RWPE1 (cell line): ENCODE measurements at places on chromosomes 3 and 15.

DNA sequence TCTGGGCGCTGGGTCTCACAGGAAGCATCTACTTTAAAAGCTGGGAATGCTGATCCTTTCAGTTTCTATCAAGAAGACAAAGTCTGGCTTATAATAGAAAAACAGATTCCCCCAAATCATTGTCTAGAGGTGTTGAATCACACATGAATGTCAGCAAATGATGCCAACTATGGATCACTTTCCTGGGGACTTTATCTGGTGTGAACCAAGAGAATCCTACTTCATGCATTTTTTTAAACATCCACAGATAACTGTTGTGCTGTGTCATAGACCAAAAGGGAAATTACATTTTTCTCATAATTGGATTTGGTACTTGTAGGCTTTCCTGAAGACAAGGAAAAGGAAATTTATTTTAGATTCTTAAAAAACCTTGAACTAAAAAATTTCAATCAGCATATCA lies 132.7 kb downstream of the CD47 start:
- no peak for DNase-seq

DNA sequence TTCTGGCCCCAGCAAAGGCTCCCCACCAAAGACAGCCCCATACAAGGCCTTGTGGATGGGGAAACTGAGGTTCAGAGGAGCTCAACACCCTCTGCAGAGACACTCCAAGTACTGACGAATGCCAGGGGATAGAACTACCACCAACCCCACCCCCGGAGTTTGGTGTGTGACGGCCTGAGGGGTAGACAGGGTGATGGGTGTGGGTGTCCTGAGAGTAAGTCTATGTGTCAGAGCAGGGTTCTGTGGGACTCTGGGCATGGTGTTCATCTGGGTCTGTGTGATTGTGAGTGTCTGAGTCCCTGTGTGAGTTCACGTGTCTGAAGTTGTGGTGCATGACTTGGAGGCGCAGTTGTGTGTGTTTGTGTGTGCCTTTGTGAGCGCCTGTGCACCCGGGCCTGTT lies 7.4 kb downstream of the PTH1R start:
- DNase-seq: no peak

DNA sequence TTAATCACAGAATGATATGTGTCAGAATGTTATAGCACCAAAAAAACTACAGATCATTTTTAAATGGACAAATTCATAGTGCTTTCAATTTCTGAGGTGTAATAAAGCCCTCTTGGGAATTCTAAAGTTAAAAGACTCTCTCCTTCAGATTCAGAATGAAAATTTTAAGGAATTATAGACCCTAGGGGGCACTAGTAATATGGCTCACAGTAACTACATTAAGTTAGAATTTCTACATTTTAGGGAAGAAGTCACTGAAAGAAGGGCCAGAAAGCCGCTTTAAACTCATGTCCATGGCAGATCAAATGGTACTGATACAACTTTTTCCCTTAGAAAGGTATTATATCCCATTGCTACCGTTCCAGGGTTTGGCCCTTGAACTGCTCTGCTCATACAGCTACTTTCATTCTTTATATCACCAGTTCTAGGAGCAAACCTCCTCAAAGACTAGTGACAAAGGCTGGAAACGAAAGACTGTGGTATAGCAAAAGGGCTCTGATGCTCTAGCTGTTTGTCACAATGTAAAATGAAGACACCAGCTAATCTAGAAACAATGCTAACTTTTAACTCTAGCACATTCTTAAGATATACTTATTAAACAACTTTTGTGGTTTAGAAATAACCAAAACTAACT lies 18.1 kb downstream of the DAZL start:
- no peak for DNase-seq

DNA sequence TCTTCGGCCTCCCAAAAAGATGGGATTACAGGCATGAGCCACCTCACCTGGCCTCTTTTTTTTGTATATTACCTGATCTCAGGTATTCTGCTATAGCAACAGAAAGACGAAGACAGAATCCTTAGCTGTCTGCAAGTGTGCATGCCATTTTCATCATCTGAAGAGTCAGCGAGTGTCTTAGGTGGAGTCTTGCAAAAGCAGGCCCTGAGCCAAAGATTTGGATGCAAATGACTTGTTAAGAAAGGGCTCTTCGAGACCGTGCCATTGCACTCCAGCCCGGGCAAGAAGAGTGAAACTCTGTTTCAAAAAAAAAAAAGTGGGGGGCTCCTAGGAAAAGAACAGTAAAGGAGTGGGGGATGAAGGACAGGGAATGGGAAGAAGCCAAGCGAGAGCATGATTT lies 10.2 kb upstream of the TRIM69 start:
- no peak for DNase-seq

GRCh38 chr3:700514-700913 lies 392.3 kb upstream of the CNTN6 start:
- DNase-seq: no peak

GRCh38 chr3:65575376-65575840 lies 463.3 kb downstream of the MAGI1 start:
- DNase-seq: peak; percentile 38

DNA sequence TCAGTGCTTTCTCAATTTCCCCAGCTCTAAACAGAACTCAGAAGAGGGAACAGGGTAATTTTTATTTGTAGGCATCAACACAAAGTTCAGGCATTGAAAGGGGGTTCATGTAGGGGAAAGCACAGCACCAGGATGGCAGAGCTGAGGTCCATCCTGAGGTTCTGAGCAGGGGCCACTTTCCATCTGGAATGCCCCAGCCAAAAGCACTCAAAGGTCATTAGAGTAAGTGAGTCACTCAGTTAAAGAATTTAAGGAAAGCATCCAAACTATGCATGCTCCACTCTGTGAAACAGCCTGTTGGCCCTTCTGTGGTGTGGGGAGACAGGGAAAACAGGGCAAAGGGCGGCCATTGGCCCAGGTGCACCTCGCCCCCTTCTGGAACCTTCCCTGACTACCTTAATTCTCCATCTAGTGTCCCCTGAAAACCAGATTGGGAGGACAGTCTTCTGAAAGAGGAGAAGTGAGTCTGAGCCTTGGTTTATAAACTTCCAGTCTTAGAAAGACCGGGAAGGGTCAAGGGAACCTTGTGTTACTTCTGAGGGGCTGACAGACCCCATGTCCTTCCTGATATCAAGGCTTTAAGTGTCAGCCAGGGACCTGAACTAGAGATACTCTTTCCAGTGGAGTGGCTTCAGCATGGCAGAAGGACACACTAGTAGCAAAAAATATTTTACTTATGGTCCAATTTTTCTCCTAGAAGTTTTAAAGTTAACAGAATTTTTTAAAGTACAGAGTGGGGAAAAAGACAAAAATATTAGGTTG lies 133.3 kb downstream of the MYLK start:
- peak; percentile 73 for DNase-seq

DNA sequence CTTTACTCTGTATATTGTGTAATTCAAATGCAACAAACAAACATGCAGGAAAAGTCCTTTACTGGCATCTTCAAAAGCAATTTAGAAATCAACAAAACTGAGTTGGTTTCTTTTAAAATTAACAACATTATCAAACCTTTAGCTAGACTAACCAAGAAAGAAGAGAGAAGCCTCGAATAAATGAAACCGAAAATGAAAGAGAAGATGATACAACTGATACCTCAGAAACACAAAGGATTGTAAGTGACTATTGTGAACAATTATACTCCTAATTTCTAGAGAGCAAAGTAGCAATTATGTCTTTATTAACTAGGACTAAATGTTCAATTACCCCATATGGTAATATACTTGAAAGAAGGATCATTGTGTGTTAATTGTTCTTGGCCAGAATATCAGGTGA lies 49.2 kb upstream of the P3H2 start:
- DNase-seq: no peak

DNA sequence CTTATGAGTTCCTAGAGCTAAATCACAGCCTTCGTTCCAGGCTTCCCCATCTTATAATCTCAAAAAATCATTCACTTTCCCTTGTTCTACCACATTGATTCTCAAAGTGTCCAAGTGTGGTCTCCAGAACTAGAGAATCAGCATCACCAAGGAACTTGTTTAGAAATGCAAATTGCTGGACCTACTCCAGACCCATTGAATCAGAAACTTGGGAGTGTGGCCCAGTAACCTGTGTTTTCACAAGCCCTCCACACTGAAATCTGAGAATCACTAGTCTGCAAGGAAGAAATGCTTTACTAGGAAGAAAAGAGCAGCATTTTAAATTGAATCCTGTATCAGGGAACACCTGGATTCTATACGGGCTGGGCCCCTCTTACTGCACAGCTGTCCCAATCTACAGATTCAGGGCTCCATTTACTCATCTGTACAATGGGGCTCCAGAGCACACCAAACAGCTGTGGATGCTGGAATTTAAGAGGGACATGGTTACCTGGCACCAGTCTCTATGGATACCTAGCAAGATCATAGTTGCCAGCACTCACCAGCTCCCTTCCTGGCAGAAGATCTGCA lies 3.9 kb downstream of the MEGF11 start:
- no peak for DNase-seq

GRCh38 chr15:99929266-99929665 lies 196.0 kb upstream of the LYSMD4 start:
- no peak for DNase-seq

DNA sequence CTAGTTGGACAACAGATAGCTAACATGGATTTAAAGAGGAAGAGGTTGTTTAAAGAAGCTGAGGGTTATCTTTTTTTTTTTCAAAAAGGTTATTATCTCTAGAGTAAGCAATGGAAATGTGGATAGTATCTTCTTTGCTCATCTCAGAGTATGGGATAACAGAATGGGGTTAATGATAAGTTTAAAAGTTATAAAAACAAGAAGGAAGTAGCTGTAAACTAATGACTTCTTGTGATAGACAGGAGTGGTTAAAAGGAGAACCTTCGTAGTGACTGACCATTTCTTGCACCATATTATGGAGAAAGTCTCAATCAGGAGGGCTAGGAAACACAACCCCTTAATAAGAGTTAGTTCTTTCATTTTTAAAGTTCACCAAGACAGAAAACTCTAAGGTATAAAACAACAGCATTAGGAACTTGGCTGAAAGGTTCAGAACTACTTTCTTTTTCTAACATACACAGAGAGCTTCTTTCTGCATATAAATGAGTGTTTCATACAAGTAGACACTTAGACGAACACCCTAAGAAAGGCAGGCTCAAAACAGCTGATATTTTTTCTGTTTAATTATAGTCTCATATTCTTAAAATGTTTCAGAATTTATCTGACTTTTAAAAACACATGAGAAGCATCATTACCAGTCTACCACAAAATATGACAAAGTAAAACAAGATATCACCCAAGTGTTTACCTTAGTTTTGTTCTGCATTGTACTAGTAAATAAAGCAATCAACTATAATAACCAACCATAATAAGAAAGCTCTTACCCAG lies 140.0 kb downstream of the MEIS2 start:
- no peak for DNase-seq

GRCh38 chr15:61083081-61083787 lies 145.9 kb downstream of the RORA start:
- DNase-seq: no peak

DNA sequence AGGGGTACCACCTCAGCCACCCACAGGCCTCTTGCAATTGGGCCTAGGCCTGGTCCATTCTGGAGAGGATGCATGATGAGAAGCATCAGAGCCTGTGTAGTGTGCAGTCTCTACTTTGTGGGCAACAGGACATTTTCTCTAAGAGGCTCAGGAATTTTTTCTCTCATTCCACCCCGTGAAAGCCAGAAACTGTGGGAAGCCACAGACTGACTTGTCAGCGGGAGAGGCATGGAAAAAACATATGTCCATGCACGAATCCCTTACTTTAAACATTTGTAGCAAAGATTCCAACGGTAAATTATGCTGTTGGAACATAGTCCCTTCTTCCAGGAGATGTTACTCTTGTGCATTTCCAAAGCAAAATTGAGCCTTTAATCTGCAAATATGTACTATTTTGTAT lies 196.5 kb downstream of the KLHL25 start:
- DNase-seq: no peak

DNA sequence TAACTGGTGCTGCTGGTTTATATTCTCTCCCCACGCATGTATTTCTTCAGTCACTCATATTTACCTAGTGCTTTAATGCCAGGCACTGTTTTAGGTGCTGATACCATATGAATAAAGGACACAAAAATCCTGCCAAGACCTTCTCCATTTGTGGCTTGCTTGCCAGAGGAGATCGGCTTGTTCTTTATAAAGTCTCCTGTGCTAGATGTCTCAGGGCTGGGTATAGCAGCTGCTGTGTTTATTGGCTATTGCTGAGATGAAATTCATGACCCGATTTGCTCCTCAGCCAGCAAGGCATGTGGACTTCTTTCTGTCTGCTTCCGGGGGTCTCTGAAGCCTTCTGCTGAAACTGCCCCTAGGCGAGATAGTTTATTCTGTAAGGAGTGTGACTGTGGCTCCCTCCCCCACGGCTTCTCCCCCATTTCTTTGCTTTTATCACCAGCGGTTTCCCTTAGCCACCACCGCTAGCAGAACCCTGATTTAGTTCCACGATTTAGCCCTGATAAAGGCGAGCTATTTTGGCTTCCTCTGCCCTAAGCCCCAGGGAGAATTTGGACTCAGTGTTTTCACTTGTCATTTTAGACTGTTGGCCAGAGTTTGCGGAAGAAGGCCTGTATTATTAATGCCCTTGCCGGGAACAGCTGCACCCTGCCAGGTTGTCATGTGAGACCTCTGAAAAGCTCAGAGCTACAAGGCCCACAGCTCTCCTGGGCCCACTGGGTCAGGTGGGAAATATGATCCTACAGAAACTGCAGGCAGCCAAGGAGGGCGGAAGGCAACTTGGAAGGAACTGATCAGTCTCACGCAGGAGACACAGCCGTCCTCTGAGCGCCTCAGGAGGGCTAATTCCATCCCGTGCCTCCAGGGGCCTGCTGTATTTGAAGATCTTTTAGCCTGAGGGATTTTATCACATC lies 46.8 kb downstream of the ST6GAL1 start:
- DNase-seq: no peak

- no peak for DNase-seq
Measured at GRCh38 chr3:182382112-182382857, 411.0 kb upstream of the ATP11B start.

GRCh38 chr3:165919284-165919683 lies 82.1 kb upstream of the BCHE start:
- no peak for DNase-seq

DNA sequence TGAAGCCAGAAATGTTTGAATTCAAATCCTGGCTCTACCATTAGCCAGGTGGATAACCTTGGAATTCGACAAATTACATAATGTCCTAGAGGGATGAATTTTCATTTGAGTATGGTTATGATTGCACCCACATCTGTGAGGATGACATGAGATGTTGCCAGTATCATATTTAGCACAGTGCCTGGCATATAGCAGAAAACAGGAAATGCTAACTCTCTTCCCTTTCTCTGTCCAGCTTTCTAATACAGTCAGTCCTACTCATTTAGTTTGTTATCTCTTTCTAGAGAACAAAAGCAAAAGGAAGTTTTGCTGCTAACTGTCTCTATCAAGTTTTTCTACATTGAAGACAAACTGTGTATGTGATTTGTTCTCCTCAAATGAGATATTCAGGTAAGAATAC lies 231.7 kb downstream of the CPNE4 start:
- no peak for DNase-seq

- DNase-seq: no peak
Measured at GRCh38 chr15:67085818-67086636, 20.6 kb downstream of the SMAD3 start.

GRCh38 chr15:44735482-44736180 lies 697 bp upstream of the TRIM69 start:
- no peak for DNase-seq
